ENCODE measurements at places on chromosomes 11 and 22.

GRCh38 chr11:128704517-128704916 lies 10.6 kb downstream of the FLI1 start:
- DNase-seq: no peak

- no peak for DNase-seq
Measured at GRCh38 chr11:105220121-105220520, 80.6 kb upstream of the CARD18 start.

DNA sequence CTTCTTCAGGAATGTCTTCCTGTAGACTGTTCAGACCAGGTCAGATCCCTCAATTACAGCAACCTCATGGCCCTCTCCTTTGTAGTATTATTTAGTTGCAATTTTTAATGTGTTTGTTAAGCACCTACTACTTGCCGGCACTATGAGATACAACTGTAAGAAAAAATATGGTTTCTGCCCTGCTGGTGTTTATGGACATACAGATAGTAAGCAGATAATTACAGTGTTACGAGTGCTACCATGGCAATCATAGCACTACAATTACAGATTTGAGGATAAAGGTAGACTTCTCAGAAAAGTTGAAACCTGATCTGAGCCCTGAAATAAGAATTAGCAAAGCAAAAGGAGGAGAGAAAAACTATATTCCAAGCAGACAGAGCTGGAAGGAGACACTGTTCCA lies 2.8 kb downstream of the LRRC51 start:
- DNase-seq: no peak

GRCh38 chr22:34608540-34609115 lies 457.3 kb upstream of the ISX start:
- no peak for DNase-seq

DNA sequence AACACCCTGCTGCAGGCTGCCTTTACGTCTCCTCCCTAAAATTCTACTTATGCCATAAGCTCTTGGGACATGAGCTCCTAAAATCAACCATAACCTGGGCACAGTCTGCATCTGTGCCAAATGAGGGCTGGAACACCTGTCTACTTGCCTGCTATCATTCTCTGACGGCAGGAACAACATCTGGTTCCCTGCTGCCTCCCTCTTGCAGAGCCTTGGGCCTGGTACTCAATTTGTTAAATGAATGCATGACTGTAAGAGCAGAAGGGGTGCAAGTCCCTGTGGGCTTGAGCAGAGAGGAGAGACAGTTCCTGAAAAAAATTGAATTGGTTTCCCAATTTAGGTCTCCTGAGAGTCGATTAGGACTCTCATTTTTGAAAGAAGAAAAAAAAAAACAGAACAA lies 66.7 kb upstream of the CSNK2A3 start:
- DNase-seq: no peak
